ENCODE measurements at places on chromosomes 3 and 15. TPM values are rescaled to one million over a fixed set of nuclear protein-coding genes. Genes with fewer than 3 reads are reported as not detected.

DNA sequence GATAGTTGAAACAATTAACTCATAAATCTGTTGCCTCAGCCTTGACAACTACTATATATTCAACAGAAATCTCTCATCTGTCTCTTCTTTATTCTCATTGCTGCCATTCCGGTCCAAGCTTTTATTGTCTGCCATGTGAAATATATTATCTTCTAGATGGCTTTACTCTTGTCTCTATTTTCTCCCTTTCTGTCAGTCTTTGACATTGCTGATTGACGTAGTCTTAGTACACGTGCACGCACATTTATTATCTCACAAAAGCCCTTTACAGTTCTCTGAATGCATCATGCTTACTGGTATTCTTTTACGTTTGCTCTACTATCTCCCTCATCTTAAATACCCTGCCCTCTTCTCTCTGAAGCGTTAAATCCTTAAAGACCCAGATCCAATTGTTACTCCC, 5.6 kb downstream of the PDIA3 start:
- DNase-seq: no peak

Gene EFHB
- 1.6 TPM for total RNA-seq

DNA sequence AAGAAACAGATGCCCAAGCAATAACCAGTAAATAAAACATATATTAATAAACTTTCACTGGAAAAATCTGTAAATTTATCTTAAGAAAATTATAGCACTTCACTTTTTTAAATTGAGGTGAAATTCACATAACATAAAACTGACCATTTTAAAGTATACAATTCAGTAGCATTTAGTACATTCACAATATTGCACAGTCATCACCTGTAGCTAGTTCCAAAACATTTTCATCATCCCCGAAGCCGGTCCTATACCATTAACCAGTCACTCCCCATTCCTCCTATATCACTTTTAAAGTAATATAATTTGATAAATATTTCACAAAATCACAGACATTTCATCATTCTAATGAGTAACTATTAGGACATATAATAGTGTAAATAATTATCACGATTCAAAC, 8.0 kb upstream of the LRRIQ4 start:
- no peak for DNase-seq

Gene CASR
- total RNA-seq: not detected

DNA sequence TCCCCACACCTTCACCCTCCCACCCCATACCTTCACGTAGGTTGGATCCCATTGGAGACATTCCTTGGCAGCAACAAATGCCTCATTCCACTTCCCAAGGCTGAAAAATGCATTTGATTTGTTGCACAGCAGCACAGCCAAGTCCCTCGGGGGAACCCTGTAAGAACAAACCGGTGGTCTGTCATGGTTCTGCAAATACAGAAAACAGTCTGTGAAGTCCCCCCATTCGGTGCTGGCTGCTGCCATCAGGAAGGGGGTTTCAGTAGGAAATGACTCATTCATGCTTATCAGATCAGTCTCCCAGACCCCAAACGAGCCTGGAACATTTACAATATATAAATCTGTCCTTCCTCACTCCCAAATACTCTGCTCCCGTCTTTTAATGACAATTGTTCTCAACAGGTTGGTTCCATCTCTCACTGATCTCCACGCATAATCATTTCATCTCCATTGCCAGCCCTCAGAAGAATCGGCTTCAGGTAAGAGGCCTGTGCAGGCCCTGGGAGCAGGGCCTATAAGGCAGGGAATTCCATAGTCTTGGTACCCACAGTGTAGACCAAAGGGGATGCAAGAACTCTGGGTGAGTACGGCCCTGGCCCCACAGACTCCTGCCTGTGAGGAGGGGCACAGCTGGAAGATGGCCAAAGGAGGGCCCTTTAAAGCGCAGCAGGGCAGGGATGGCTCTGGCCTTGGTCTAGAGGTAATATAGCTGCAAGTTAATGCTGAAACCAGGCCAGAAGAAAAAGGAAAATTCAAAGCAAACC, 41.6 kb downstream of the TRANK1 start:
- DNase-seq: no peak

GRCh38 chr3:31522152-31522551, 10.6 kb upstream of the STT3B start:
- no peak for DNase-seq

Gene EPHA3
- total RNA-seq: 0.20 TPM

Gene GALNT15
- total RNA-seq: not detected

GRCh38 chr3:47414666-47415587, 34.1 kb downstream of the PTPN23 start:
- DNase-seq: no peak

All from RPMI7951 (cell line).